ENCODE measurements at places on chromosomes 3 and 15.

GRCh38 chr15:56053046-56053400 is 59.6 kb upstream of the NEDD4 start:
- DNase-seq = no peak

- peak; percentile 48 for DNase-seq
These were observed 9.0 kb downstream of the ZIC4 start for GRCh38 chr3:147397155-147397874.

- DNase-seq = no peak
These were observed 74.5 kb downstream of the TLE3 start for GRCh38 chr15:70023064-70023768.

- DNase-seq = no peak
These were observed 29.2 kb downstream of the PAQR9 start for GRCh38 chr3:142934128-142934886.

- no peak for DNase-seq
These were observed 120.8 kb upstream of the CCNL1 start for GRCh38 chr3:157280786-157281185.

- DNase-seq = no peak
These were observed 6.7 kb downstream of the LNP1 start for GRCh38 chr3:100407977-100408532.
